ENCODE measurements at places on chromosomes 4 and X. TPM values are rescaled to one million over a fixed set of nuclear protein-coding genes. Genes with fewer than 3 reads are reported as not detected.

Gene TCEAL8
- total RNA-seq = 79.6 TPM

Gene POLN
- 4.7 TPM for total RNA-seq

Gene FAAH2
- 30.2 TPM for total RNA-seq

Gene FMR1NB
- total RNA-seq = not detected

Gene ZFP92
- total RNA-seq = 1.6 TPM

Gene GLOD5
- 0.66 TPM for total RNA-seq

Gene DIPK2B
- total RNA-seq = 12.2 TPM

Gene CITED1
- total RNA-seq = 24.6 TPM

Gene ADH1C
- 8.8 TPM for total RNA-seq

Gene CYSLTR1
- total RNA-seq = 4.5 TPM

Gene RASSF6
- total RNA-seq = not detected

GRCh38 chrX:56812515-56813105 lies 83.6 kb downstream of the NBDY start:
- no peak for DNase-seq

- no peak for DNase-seq
Observed at GRCh38 chr4:39574946-39575345, 47.7 kb upstream of the UGDH start.

DNA sequence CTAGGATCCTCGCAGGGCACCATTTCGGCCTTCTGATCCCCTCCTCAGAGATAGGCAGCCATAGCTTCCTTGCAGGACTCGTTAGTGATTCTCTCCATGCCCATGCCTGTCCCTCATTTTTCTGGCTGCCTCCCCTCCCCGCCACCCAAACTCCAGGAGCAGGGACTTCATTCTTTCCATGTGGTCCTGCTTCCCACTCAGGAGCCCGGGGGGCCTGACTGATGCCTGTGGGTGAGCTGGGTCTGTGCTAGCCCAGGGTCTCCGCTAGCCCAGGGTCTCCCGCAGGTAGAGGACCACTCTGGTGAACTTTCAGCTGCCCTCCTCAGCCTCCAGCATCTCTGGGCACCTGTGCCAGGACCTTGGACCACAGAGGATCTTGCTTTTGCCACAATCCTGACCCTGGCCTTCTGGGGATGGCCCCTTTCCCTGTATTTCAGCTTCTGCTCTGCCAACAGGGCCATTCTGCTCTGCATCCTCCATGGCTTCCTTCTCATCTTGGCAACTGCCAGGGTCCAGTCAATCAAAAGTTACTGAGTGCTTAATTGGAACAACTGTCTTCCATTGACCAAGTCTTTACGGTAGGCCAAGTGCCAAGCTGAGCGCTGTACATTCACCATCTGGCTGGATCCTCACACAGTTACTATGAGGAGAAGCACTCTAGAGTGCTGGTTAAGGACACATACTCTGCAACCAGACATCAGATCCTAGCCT lies 152.2 kb downstream of the EFNB1 start:
- no peak for DNase-seq

- DNase-seq = no peak
Observed at GRCh38 chr4:71268166-71268565, 70.7 kb upstream of the SLC4A4 start.

- no peak for DNase-seq
Observed at GRCh38 chr4:87035881-87036509, 101.2 kb downstream of the AFF1 start.

DNA sequence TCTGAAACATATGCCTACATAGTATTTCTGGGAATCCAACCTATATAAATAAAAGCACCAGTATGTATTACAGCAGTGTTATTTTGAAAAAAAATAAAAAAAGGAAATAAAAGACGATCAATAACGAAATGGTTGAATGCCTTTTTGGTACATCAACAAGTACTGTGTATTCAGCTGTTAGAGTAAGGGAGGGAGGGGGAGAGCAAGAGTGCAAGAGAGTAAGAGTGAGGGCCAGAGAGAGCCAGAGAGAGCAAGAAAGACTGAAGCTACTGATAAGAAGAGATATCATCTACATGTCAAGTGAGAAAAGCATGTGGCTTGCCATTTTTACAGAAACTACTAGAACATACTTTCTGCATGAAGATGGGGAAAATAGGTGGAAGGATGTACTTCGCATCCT lies 1.8 kb downstream of the SPIN4 start:
- DNase-seq = no peak

- no peak for DNase-seq
Observed at GRCh38 chr4:185192059-185192458, 11.7 kb downstream of the CFAP97 start.

DNA sequence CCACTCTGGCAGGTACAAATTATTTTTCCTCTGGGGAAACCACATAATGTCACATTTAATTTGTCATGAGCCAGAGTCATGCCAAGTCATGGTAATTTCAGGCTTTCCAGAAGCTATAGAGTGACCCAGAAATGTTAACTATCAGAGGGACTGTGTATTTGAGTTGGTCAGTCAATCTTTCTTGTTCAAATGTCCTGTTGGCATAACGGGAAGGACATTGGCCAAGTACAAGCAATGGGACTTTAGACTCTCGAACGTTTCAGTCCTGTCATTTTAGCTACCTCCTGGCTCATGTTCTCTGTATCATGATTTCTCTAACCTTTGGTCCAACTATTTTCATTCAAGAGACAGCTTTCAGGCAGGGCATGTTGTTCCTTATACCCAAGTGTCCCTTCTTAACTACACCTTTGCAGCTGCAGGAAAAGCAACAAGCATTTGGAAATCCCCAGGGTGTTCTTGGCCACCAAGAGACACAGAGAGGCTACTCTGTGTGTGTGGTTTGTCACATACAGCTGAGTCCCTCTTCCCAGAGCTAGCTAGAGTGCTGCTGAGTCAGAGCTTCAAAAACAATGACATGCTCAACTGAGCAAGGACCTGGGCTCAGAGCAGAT lies 142.6 kb downstream of the EGF start:
- DNase-seq = no peak

DNA sequence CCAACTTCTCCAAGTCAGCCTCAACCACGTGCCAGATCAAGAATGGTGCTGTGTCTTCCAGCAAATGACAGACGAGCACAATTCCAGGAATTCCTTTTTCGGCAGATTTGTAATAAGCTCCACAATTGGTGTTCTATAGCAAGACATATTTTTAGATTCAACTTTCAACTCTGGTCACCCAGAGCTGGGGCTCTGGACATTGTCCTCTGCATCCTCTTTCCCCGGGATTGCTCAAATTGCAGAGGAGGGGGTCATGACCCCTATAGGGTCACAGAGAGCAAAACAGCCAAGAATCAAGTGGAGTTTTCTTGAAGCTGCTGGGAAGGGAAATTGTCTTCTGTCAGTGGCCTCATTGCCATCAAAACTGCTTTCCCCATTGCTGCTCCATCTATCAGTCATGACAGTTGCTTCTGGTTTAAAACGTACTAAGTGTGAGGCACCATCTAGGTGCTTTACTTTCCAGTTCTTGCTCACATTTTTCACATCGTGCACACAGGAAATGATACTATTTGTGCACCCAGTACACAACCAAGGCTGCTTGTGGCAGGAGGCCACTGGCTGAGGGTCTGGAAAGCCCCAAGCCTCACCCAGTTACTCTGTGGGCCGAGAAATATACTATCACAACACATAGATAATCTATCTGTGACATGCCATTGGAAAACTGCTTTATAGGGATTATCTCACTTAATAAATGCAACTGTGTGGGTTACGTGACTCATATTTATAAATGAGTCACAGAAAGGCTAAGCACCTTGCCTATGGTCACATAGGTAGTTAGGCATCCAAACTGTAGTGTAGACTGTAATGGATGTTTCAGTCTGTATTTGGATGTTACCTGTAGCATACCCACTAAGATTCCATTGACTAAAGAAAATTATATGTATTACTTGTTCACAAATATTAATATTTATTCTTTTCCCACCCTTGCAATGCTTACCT lies 91.7 kb upstream of the PHOX2B start:
- no peak for DNase-seq

GRCh38 chr4:107351196-107351595 lies 315.1 kb upstream of the DKK2 start:
- no peak for DNase-seq

GRCh38 chrX:72382202-72382595 lies 76.5 kb upstream of the CITED1 start:
- DNase-seq = no peak

DNA sequence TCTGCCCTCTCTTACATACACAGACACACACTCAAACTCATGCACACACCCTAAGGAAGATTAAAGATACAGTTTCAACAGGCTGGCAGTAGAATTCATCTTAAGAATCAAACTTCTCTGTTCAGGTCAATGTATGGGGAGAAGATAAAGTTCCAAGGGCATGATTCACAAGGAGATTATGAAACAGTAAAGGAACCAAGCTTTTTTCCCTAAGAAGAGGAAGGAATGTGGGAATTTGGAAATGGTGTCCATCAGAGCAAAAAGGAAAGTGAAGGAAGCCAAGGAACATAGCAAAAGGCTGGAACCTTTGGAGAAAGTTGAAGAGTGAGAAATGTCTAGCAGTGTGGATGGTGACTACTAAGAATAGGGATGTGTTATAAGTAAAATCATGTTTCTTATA lies 191.0 kb upstream of the NPY2R start:
- DNase-seq = no peak

DNA sequence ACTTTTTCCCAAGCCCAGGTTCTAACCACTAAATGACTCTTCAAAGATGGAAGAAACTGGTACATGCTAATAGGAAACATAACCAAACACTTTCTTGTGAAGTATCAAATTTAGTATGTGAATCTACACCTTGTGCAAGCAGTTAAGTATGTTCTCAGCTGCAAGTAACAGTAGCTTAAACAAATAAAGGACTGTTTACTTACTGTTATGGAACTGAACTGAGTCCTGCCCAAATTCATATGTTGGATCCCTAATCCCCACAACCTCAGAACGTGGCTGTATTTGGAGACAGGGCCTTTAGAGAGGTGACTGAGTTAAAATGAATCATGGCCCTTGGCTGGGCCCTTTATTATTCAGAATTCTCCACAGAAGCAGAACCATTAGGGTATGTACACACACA lies 178.7 kb downstream of the KDR start:
- DNase-seq = no peak

DNA sequence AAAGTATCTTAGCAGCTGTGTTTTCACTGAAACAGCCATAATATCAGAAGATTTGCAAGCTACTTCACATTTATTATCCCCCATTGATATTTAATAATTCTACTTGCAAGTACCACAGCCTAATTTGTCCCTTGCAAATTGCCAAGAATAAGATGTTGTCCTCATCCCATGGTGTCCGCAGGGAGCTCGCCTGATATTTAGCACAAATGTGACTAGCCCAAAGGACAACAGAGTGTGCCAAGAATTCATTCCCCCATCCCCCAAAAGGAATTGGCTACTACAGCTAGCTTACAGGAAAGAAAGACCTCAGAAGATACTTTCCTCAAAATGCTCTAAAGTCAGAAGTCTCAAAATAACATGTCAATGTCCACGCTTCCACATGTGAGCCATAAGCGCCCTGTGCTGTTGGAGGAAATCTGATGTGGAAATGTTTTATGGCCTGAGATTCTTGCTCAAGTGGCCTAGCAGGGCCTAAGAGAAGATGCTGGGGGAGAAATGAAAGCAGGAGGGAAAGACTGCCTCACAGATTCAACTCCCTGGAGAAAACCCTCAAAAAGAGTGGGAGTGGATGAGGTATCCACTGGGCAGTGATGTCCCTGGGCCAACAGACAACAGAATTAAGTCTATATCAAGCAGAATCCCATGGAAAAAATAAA lies 111.4 kb downstream of the SH3KBP1 start:
- no peak for DNase-seq

DNA sequence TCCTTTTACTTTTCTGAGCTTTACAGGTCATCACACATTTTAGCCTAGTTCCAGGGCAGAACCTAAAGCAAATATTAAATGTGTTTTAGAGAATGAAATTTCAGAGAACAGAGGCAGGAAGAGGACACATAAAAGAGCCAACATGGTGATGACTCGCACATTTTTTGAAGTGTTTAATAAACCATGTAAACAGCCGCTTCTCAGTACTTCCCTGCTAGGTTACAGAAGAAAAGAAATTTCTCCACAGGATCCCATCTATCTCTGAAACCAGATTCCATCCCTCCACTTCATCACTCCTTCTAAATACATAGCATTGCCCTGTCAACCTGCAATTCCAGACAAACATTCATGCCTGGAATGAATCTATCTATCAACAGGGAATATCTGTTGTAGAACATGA lies 949.5 kb upstream of the PCDH7 start:
- DNase-seq = no peak

DNA sequence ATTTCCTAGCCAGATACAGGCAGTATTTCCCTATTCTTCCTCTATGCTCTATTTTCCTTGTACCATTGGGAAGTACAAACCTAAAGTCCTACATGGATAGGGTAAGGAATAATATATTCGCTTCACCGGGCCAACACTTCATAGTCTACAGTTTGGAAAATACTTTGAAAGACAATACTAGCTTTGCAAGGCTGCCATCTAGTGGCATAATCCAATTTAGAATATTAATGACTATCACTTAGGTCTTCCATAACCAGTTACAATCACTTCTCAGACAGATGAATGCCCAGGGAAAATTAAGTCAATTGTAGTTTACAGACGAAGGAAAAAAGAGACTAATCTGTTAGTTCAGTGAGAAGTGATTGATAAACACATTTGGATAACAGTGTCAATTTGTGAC lies 141.0 kb upstream of the FAM47C start:
- no peak for DNase-seq

- no peak for DNase-seq
Observed at GRCh38 chr4:5824227-5824626, 68.7 kb downstream of the CRMP1 start.

GRCh38 chr4:2194496-2194895 lies 47.4 kb downstream of the HAUS3 start:
- DNase-seq = no peak

DNA sequence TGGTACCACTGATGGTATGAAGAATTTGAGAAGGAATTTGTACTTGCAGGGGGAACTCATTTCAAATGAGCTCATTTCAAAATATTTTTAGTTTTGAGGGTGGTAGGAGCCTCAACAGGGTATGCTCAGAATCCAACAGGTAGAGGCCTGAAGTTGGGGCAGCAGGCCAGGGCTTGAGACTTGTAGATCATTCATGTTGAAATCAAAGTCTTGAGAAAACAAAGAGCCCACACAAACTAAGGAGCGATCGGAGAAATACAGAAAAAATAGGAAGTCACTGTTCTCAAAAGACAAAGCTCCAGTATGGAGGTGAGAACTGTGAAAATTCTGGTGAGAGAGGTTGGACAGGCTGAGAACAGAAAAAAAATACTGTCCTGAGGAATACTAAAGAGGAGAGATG lies 979 bp upstream of the SLC9A6 start:
- no peak for DNase-seq

DNA sequence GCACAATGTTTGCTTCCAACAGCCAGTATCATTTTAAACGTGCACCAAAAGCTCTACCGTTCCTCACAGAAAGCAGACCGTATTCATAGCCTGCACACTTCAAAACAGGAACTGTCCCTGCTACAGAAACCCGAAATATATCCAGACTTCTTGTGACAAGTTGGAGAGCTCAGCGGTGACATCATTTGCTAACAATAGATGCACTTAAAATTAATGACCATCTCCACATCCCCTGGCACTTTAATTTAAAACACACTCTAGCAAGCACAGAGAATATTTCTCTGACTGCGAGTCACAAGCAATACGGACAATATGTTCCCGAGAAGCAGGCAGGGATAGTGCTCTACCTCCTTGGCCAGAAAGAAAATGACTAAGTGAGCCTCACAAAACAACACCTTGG lies 2.5 kb downstream of the NYX start:
- no peak for DNase-seq

All from breast epithelium (tissue), 4 donors.